ENCODE measurements at places on chromosomes 16 and 17.

DNA sequence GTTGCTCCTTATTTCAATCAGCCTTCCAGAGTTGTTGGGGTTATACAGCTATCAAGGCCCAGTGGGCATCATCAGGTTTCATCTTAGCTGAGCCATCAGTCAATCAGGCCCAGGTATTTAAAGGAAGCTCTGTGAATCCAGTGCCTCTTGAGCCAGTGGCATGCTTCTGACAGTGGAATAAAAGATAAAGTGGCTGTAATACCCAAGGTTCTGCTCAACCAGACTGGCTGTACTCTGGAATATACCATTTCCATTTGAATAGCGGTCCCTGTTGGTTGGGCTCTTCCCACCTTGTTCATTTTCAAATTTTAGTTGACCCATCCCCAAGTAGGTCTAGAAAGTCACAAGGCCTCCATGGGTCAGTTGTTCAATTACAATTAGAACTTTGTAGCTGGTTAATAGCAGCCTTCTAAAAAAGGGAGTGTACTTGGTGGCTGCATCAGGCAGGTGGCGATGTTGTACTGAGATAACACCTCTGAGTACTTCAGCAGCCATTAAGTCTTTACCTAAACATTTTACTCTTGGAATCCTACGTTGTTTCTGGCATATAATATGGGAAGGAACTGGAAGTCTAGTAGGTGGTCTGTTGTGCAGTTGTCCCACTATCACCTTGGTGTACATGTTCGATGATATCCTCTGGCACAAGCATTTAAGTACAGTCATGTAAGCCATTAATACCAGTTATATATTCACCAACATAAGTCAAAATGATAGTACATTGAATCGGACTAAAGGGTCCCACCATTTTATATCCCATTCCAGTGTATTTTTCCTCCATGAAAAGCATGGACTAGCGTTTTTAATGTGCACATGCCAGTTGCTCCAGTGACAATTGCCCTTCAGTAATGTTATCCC, 294.1 kb downstream of the BCAS3 start:
- peak; percentile 7 for DNase-seq

- DNase-seq, result peak; percentile 65
These were observed 52.3 kb upstream of the LGALS9 start for GRCh38 chr17:27578718-27579085.

- DNase-seq, result no peak
These were observed 183.3 kb downstream of the PARN start for GRCh38 chr16:14446796-14447195.

DNA sequence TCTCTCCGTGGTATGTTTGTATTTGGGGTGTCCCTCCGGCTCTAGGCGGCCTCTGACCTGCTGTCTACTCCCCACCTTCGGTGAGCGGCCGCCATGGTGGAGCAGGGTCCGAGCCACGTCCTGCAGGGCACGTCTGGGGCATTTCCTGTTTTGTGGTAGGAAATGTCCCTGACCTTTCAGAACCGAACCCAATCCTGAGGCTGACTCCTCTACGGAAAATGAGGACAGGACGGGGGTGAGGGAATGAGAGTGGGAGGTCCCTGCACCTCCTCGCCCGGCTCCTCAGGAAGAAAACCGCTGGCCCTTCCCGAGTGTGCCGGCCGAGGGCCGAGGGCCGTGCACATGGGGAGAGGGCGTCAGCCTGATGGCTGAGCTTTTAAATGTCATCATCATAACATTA, 45.8 kb downstream of the WDR45B start:
- DNase-seq, result no peak

Data from GM12891 (cell line).